Sciatic nerve (tissue), 2 donors: ENCODE measurements at places on chromosomes 16 and 17. TPM values are rescaled to one million over a fixed set of nuclear protein-coding genes. Genes with fewer than 3 reads are reported as not detected.

GRCh38 chr17:4442582-4442981, 8.8 kb downstream of the SPNS3 start:
- no peak for DNase-seq

GRCh38 chr16:76879420-76879819, 311.6 kb upstream of the MON1B start:
- DNase-seq = no peak

DNA sequence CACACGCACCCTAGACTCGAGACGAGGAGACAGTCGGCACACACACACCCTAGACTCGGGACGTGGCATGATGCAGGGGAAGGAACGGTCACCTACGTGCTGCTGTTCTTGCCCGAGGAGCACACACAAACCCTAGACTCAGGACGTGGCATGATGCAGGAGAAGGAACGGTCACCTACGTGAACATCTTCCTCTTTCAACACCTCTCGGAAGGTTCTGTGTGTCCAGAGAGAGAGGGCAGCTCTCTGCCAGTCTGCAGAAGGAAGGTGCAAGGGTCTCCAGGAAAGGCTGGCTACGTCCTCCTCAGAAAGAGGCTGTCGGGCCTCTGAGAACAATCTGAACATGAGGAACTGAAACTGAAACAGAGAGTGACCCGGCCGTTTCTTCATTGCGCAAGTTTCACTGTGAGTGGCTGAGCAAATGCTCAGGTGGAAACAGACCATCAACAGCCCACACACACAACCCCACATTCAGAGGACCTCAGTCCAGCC, 43.4 kb downstream of the ZNF276 start:
- no peak for DNase-seq

DNA sequence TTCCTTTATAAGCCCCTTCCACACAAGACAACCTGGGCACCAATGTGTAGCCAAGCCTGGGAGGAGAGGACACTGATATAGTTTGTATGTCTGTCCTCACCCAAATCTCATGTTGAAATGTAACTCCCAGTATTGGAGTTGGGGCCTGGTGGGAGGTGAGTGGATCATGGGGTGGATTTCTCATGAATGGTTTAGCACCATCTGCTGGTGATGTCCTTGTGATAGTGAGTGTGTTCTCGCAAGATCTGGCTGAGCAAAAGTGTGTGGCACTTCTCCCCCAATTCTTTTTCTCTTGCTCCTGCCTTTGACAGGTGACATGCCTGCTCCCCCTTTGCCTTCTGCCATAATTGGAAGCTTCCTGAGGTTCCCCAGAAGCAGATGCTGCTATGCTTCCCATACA, 135.8 kb downstream of the USP31 start:
- no peak for DNase-seq

- no peak for DNase-seq
Observed at GRCh38 chr17:29041571-29041970, 1.4 kb upstream of the PIPOX start.

GRCh38 chr17:38796451-38797157, 2.8 kb downstream of the PIP4K2B start:
- DNase-seq = no peak

DNA sequence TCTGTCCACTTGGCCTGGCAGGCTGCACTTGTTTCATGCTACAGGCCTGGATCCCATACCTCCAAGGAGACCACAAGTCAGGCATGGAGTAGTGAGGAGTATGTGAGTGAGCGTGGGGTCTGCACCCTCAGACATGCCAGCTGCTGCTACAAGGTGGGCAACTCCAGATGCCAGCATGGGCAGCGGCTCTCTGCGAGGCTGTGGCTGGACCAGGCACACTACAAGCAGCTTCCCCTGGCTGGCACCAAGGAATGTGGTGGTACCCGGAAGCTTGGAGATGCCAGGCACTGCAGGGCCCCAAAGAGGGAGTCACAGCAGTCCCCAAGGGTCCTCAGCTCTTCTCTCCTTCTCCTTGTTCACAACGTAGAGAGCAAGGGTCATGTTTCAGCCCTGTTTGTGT, 16.1 kb upstream of the DNAH9 start:
- no peak for DNase-seq

DNA sequence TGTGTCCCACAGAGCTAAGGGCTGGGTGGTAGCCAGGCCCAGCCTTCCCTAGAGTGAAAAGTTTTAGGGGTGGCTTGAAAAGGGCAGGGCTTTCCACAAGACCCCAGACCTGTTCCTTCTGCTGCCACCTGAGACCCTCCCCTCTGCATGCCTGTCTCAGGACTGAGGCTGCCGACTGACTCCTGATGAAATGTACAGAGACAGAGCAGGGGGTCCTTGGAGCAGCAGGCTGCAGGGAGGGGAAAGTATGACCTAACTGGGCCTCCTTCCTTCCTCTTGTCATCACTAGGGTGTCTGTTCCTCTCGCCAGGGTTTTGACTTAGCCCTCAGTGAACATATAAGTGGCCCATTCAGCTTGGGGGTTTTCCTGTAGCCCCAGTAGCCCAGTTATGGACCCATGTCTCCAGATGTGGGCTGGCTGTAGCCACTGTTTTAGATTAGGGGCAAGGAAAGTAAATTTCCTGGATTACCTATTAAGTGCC, 14.9 kb upstream of the NFATC3 start:
- DNase-seq = no peak

- DNase-seq = no peak
Observed at GRCh38 chr17:3798273-3799180, 2.5 kb downstream of the ITGAE start.

DNA sequence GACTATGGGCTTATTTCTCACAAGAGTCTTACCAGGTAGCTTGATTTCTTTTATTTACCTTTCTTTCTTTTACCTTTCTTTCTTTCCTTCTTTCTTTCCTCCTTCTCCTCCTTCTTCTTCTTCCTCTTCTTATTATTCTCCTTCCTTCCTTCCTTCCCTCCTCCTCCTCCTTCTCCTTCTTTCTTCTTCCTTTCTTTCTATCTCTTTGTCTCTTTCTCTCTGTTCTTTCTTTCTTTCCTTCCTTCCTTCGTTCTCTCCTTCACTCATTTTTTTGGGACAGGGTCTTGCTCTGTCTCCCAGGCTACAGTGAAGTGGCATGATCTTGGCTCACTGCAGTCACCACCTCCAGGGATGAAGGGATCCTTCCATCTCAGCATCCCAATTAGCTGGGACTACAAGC, 363.6 kb upstream of the MAF start:
- DNase-seq = no peak

DNA sequence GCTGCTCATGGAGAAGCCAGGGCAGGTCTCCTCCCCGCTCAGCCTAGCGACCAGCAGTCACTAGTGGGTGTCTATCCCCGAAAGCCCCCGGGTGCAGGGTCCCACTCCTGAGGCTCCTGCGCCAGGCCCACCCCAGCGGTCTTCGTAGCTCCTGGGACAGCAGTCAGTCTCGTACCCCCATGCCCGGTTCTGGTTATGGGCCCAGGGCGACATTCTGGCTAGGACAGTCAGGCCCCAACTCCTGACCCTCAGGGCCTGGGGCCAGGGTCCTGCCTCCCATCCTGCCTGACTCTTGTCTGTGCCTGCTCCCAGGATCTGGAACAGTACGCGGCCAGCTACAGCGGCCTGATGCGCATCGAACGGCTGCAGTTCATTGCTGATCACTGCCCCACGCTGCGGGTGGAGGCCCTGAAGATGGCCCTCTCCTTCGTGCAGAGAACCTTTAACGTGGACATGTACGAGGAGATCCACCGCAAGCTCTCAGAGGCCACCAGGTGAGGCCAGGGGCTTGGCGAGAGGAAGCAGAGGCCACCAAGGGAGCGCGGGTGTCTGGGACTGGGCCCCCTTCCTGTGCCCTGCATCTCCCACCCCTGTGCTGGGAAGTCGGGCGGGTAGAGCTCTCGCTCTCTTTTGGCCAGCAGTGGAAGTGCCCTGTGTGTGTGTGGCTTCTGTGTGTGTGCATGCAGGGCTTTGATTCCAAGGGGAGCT, 2.0 kb downstream of the GPS1 start:
- no peak for DNase-seq

- DNase-seq = no peak
Observed at GRCh38 chr16:85894266-85894665, 4.7 kb upstream of the IRF8 start.

- DNase-seq = no peak
Observed at GRCh38 chr17:35844547-35844946, 24.1 kb downstream of the HEATR9 start.

- peak; percentile 71 for DNase-seq
Observed at GRCh38 chr17:1153795-1154546, 25.8 kb downstream of the ABR start.

DNA sequence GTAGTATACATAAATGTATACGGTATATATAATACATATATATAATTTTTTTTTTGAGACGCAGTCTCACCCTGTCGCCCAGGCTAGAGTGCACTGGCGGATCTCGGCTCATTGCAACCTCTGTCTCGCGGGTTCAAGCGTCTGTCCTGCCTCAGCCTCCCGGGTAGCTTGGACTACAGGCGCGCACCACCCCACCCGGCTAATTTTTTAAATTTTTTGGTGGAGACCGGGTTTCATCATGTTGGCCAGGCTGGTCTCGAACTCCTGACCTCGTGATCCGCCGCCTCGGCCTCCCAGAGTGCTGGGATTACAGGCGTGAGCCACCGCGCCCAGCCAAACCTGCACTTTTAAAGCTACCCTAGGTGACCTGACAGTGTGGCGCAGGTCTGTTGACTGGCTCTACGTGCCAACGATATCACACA, 745 bp downstream of the PAM16 start:
- DNase-seq = no peak

- no peak for DNase-seq
Observed at GRCh38 chr17:39167476-39167875, 1.5 kb upstream of the ARL5C start.

DNA sequence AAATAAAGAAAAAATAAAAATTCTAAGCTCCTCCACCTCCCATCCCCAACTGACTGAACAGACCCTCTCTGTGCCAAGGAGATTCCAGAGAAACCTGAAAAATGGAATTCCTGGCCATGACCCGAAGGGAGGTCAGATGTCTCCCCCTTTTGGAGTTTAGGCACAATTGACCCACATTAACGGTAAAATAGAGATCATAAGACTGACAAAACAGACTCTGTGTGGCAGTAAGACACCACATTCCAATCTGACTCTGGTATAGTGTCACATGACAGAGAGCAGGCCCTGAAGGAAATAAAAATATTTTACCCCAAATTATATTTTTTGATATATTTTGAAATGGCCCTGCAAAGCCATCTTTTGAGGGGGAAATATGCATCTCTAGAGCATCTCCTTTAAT, 115.1 kb upstream of the ZKSCAN2 start:
- DNase-seq = no peak

DNA sequence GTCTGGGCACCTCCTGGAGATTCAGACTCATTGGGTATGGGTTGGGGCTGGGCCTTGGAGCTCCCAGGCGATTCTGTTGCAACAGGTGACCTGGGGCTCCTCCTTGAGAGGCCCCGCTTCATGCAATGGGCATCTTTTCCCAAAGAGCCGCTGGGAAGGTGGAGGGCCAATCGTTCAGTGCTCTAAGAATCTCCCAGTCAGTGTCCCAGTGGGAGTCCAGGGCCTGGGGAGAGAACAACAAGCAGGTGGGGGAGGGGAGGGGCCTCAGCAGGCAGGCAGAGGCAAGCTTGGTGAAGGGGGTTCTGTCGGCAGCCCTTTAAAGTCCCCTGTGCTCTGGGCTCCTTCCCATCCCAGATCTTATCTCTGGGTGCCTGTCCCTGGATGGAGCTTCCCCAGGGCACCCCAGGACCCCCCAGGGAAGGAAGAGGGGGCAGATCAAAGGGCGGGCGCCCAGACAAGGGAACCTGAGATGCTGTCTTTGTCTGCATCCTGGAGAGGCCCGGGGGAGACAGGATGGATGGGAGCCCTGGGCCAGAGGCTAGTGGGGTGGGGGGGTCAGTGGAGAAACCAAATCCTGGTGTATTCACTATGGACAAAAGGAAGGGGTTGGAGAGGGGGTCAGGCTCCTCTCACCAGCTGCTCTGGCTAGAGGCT, 30.5 kb upstream of the NXPH3 start:
- no peak for DNase-seq

DNA sequence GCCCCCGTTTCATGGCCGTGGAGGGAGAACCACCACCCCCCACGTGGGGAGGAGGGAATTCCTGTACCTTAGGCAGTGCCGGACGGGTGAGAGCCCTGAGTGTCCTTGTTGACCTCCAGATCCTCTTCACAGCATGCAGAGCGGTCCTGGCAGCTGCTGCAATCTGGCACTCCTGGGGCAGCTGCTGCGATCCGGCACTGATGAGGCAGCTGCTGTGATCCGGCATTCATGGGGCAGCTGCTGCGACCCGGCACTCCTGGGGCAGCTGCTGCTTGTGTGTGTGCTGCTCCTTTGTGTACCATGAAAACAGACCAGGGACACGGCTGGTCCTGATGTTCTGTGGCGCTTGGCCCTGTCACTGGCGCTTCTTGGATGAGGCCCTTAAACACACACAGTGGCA, 12.8 kb downstream of the ZNF778 start:
- DNase-seq = no peak

GRCh38 chr16:81127051-81127450, 30.9 kb upstream of the GCSH start:
- no peak for DNase-seq

DNA sequence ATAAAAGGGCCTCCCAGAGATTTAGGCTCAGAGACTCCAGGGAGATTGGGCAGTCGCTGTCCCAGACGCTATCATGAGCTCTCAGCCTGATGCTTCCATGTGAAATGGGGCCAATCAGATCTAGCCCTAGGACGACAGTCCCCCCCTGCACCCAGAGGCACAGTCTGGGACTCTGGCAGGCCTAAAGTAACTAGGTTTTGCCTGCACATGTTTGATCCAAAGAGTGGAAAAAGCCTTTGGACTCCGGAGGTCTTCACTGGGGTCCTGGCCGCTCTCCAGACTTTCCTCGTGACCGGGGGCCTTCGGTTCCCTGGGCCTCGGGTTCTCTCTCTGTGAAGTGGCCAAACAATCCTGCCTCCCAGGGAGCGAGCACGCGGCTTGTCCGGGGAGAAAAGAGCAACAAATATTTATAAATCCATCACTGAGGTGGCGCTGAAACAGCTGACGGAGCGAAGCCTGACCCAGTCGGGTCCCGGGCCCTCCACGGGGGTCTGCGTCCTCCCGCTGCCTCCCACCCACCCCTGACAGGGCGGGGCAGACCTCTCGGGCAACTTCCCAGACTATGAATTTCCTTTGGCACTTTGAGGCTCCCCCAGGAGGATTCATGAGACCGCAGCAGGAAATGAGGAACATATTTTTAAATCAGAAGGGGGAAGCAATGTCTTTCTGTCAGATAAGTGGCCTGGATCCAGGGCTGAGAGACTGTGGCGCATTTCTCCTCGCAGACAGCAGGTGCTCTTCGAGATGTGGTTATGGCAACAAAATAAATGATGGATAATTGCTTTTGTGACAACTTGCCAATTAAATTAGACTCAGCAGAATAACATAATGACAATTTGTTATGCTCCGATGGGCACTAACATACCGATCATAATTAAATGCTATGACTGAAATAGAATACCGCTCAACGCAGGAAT, 38.9 kb downstream of the MRPS23 start:
- DNase-seq = peak; percentile 80

CCL13 gene
- total RNA-seq = 28.8 TPM

EME1 gene
- total RNA-seq = 1.5 TPM

LUC7L gene
- 102 TPM for total RNA-seq

CCL3 gene
- 39.9 TPM for total RNA-seq

EIF4A3 gene
- 66.0 TPM for total RNA-seq

LPCAT2 gene
- total RNA-seq = 54.0 TPM

TAT gene
- total RNA-seq = 0.13 TPM

CRHR1 gene
- total RNA-seq = 0.36 TPM

MMP2 gene
- 193 TPM for total RNA-seq

STX1B gene
- total RNA-seq = 2.1 TPM
